ENCODE measurements at places on chromosomes 16 and 17.

- no peak for DNase-seq
Measured at GRCh38 chr16:47732122-47732521, 271.0 kb downstream of the PHKB start.

DNA sequence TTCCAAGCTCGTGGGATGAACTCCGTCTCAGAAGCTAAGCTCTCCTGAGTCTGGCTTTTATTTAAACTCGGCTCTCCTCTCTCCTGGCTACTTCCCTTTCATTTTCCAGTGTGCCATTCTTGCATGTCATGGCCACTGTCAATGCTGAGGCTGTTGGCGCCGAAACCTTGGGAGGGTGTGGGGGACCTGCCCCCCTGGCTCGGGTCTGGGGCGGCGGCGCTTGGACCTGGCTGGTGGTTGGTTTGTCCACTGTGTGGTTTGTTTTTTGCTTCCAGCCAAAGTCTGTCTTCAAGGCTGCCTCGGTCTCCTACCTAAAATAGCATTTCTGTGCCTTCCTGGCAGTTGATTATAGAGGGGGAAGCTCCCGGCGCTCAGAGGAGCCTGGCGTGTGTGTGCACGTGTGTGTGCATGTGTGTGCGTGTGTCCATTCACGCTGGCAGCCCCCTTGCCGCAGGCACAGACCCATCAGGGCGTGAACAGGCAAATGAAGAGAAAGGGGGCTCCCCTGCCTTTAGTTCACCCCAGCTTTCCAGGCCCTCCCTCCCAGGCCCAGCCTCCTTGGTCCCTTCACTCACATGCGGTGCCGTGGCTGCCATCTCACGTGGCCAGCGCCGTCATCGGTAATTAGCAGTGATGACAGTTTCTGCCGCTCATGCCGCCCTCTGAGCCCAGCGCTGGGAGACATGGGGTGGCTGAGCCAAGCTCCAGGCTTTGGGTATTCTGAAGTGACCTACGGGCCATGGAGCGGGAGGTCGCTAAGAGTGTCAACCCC, 179.9 kb downstream of the SEC14L1 start:
- peak; percentile 66 for DNase-seq

GRCh38 chr17:39200957-39201510, 951 bp downstream of the RPL19 start:
- DNase-seq, result no peak

DNA sequence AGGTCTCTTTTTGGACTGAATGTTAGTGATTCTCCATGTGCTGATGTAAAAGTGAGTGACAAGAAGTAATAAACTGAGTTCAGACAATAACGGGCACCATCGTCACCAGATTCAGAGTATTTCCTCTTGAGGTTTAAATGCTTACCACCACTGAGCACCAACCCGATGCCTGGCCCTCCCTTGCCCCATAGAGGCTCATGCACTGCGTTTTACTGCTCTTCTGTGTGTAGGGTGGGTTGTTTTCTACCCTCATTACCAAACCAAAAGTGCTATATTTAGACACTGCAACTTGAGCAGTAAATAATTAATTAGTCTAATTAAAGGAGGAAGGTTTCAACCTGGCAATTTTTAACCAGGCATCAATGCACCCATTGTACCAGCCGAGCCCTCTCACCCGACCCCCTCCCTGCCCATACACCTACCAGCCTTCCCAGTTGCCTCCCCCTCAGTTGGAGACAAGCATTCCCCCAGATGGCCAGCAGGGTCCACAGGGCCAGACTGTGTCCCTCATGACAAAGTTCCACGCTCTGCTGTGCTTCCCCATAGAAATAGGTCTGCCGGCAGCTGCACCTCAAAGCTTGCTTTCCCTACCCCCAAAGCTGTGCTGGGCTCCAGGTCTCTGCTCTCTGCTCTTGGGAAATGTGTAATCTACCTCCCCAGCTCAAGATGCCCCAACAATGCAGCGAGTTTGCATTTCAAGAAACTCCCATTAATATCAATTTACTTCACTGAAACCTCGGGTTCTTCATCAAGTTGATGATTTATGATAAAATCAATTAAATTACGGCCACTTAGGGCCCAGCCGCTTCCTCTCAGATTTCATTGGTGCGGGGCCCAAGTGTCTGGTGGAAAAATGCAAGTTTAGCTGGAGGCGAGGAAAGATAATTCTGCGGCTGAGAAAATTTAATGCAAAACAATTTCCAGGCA, 16.0 kb downstream of the HOXB4 start:
- peak; percentile 63 for DNase-seq

- no peak for DNase-seq
Measured at GRCh38 chr17:2964370-2964769, 99.0 kb downstream of the OR1D5 start.

DNA sequence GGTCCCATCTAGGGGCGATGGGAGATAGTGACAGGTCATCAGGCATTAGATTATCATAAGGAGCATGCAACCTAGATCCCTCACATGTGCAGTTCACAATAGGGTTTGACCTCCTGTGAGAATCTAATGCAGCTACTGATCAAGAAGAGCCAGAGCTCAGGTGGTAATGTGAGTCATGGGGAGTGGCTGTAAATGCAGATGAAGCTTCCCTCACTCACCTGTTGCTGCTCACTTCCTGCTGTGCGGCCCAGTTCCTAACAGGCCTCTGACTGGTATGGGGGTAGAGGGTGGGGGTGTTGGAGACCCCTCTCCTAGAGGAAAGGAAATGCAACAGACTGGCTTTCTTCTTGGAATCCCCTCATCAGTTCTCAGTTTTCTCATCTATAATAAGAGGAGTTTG, 131.4 kb downstream of the CA10 start:
- DNase-seq, result no peak

DNA sequence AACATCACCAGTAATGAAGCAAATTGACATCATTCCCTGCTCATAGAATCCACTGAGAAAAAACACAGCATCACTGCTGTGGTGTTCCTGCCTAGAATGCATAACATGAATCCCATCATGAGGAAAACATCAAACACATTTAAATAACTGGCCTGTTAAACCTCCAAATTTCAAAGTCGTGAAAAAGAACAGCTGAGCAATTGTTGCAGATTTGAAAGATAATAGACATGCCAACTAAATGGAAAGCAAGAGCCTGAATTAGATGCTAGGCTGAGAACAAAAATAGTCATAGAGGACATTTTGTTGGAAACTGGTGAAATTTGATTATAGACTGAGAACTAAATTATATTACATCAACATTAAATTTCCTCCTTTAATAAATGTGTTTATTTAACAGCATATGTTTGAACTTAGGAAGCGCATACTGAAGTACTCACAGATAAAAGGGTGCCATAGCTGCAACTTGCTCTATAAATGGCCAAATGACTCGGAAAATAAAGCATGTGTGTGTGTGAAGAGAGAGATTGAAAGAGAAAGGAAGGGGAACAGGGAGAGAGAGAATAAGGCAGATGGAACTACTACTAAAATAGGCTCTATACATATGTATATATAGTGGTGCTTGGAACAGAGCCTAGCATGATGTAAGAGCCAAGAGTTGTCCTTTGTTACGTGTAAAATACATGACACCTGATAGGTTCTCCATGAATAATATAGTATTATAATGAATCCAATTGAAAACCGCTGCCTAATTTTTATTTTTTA, 305.0 kb upstream of the MON1B start:
- DNase-seq, result no peak

- peak; percentile 79 for DNase-seq
Measured at GRCh38 chr16:106623-107324, 28.7 kb downstream of the MPG start.

DNA sequence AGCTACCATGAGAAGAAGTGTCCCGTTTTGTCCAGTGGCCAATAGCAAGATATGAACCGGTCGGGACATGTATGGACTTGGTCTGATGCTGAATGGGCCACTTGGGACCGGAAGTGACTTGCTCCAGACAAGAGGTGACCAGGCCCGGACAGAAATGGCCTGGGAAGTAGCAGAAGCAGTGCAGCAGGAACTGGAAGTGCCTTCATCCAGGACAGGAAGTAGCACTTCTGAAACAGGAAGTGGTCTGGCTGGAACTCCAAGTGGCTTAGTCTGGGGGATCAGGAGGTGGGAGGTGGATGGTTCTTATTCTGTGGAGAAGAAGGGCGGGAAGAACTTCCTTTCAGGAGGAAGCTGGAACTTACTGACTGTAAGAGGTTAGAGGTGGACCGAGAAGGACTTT, 5.3 kb downstream of the EFNB3 start:
- no peak for DNase-seq

GRCh38 chr17:68347380-68347779, 56.1 kb downstream of the ARSG start:
- no peak for DNase-seq

DNA sequence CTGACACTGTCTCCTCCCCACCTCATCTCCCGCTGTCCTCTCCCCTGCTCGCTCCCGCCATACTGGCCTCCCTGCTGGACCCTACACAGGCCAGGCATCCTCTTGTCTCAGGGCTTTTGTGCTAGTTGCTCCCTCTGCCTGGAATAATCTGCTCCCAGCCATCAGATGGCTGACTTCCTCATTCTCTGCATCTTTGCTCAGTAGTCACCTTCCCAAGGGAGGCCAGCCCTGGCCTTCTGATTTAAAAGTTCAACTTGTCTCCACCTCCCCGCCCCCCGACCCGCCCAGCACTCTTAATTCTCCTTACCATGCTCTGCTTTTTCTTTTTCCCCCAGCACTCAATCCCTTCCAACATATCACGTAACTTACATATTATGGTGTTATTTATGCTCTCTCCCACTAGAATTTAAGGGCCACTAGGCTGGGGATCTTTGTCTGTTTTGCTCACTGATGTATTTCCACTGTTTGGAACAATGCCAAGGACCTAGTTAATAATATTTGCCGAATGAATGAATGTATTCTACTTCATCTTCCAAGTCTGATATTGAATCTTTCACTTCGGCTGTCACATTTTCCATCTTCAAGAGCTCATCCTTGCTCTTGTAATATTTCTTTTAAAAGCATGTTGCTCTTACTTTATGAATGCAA, 178.3 kb downstream of the CDK5R1 start:
- no peak for DNase-seq

DNA sequence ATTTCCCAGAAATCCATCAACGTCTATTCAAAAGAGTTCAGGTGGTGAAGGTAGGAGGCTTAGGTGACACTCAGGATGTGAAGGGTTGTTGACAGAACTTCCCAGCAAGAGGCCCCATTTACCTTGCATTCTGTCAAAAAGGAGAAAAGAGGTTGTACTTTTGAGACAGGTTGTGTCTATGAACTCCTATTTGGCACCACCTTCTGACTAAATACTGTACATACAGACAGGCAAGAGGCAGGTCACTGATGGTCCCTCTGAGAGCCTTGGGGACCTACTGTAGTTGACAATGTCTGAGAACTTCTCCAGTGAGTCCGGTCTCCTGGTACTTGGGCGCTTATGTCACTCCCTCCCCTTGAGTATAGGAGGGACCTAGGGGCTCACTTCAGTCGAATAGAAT, 479.3 kb upstream of the ZFHX3 start:
- DNase-seq, result no peak
